ENCODE measurements at places on chromosomes 12 and 14.

- DNase-seq = no peak
These were observed at the start of gene EDDM3A for GRCh38 chr14:20745571-20746358. Gene EDDM3A, plus strand, starts transcription at chr14:20745887. Its CDS starts 1,694 bp downstream, at chr14:20747581.

DNA sequence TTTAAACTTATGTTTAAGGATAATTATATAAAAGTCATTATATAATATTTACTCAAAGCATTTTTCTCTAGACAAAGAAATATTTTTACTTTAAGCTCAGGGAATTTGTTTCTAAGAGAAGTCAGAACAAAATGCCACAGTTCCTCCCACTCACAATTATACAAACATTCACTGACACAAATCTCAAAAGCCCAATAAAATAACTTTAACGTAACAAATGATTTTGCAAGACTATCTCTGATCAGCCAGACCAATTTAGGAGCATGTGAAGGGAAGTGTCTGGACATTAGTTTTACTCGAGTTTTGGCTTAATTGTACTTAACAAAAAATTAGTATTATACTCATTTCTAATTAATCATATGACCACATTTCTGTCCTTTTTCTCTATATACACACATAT is 41.2 kb downstream of the COCH start:
- peak; percentile 59 for DNase-seq

GRCh38 chr12:99695050-99695449 is 47.5 kb downstream of the GARIN6 start:
- DNase-seq = no peak

- DNase-seq = peak; percentile 83
These were observed 74.3 kb downstream of the ANO6 start for GRCh38 chr12:45290216-45290605.

DNA sequence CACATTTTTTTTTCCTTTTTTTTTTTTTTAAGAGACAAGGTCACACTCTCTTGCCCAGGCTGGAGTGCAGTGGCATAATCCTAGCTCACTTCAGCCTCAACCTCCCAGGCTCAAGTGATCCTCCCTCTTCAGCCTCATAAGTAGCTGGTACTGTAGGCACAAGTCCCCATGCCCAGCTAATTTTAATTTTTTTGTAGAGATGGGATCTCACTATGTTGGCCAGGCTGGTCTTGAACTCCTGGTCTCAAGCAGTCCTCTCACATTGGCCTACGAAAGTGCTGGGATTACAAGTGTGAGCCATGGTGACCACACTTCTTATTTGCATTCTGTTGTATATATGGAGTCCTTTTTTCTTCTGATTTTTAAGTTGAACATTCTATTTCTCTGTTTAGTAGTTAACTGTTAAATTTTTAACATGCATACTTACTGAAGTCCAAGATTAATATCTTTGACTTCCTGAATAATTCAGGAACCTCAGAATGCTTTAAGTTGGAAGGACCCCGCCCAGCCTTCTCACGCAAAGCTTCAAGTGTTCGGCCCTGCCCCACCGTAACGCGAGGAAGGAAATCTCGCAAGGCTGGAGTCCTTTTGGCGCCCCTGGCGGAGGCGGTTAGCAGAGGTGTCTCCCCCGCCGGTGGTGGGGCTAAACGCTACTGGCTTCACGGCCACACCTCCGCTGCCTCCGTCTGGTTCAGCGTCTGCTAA is 21.6 kb downstream of the SPATS2 start:
- DNase-seq = no peak

DNA sequence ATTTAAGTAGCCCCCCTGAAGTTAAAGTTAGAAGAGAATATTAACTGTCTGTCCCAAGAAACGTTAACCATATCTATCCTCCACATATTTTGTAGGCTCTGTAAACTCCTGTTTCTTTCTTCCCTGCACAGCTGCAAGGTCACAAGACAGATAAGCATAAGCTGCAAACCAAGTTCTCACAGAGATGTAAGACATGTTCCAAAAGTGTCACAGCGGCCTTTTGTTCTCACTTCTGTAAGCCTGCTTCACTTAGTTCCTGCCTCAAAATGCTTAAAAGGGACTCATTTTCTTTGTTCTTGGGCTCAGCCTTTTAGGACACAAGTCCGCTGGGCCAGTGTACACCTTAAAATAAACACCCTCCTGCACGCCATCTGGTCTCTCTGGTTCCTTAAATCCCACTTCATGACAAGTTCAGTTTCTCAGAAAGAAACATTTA is 3.2 kb downstream of the RNASE1 start:
- no peak for DNase-seq

GRCh38 chr12:128872303-128872702 is 19.0 kb downstream of the GLT1D1 start:
- DNase-seq = no peak

DNA sequence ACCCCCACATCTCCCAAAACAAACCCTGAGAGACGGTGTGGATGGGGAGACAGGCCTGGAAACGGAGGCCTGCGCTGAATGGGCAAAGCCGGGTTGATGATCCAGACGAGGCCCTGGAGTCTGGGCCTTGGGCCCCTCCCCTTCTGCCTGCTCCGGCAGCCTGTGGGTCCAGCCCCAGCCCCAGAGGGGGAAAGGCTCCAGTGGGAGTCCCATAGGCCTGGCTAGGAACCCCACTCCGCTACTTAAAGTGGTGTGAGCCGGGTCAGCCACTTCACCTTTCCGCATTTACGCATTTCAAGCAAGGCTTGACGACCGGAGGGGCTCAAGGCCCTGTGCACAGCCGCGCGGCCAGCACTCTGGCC is 695 bp upstream of the TNFAIP2 start:
- DNase-seq = no peak

DNA sequence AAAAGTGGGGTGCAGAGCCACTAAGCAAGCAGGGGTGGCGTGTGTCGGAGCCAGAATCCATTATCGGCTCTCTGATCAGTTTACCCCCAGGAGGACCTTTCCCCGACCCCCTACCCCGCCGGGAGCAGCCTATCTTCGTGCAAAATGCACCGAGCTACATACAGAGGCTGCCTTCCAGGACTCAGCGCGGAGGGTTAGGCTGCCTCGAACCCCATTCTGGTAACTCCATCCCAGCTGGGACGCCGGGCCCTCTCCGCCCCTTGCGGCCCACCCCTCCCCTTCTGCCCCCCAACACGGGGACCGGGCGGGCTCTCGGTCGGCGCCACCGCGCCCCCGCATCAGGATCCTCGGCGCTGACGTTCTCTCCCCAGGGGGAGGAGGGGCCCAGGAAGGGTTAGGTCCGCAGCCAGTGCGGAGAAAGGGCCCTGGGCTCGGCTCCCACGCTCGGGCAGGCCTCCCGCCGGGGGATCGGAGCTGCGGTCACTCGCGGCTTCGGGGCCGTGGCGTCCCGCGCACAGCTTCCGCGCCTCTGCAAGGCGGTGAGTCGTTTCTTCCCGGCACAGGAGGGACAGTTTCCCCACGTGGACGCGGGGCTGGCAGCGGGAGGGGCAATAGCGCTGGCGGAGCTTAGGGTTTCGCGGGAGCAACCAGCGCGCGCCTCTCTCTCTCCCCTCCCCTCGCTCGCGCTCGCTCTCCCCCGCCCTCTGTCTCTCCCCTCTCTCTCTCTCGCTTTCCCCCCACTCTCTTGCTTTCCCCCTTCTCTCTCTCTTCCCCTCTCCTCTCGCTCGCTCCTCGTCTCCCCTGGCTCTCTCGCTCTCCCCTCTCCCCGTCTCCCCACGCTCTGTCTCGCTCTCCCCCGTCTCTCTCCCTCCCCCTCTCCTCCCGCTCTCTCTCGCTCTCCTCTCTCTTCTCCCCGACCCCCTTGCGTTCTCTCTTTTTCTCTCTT is 12.5 kb upstream of the MAP3K9 start:
- DNase-seq = peak; percentile 83

- DNase-seq = no peak
These were observed 3.1 kb upstream of the MDM2 start for GRCh38 chr12:68804657-68805591.

- no peak for DNase-seq
These were observed 294.6 kb downstream of the SNAPC1 start for GRCh38 chr14:62056789-62057188.

DNA sequence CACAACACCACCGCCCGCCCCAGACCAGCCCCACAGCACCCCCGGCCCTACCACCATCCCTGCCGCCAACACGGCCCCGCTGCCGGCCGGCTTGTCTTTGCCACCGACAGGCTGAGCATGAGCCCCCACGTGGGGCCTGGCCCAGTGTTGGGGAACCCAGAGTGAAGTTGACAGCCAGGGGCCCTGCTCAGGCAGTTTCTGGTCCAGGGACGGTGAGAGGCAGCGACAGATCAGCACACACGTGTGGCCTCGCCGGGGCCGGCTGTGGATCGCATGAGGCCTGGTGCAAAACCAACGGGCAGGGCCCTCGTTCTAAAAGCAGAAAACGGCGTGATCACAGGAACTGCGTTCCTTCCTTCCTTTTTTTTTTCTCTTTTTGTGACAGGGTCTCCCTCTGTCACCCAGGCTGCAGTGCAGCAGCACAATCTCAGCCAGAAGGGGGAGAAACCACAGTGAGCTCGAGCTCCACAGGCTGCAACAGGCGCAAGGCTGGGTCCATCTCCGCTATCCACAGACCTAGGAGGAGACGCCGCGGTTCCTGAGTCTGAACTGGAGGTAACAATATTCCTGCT is 50.5 kb upstream of the FBRSL1 start:
- no peak for DNase-seq

- DNase-seq = no peak
These were observed 20.2 kb upstream of the MLEC start for GRCh38 chr12:120666571-120667390.

DNA sequence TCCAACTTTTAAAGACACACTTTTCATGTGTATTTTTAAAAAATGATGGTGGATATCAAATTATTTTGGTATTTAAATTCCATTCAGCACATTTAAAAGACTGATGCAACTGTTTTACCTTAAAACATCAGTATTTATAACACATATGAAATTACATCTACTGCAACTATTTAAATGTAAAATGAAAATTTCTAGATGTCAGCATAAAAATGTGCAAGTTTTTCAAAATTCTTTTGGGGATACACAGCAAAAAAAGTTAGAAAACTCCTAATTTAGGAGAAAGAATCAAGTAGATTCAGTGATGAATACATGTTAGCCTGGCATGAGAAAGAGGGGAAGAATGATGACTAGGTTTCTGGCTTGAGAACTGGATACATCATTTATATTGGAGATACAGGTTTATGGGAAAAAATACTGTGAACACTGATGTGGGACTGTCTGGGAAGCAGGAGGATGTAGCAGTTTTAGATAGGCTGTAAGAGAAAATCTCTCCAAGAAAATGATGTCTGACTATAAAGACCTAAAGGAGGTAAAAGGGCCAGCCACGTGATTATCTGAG is 9.2 kb downstream of the SOS2 start:
- DNase-seq = no peak

DNA sequence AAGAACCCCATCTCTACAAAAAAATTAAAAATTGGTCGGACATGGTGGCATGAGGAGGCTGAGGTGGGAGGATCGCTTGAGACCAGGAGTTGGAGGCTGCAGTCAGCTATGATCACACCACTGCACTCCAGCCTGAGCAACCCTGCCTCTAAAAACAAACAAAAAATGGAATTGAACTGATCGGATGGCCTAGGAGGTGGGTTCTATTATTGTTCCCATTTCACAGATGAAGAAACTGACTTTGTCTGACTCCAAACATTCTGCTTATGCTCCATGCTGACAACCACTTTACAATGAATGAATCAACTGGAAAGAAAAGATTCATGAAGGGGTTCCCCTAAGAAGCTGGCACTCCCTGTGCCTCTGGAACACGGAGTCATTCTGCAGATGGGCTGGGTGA is 47.3 kb downstream of the TRPV4 start:
- no peak for DNase-seq

GRCh38 chr14:36655963-36656686 is 5.5 kb upstream of the PAX9 start:
- peak; percentile 92 for DNase-seq

- DNase-seq = no peak
These were observed 3.1 kb upstream of the BRF1 start for GRCh38 chr14:105303949-105304348.

DNA sequence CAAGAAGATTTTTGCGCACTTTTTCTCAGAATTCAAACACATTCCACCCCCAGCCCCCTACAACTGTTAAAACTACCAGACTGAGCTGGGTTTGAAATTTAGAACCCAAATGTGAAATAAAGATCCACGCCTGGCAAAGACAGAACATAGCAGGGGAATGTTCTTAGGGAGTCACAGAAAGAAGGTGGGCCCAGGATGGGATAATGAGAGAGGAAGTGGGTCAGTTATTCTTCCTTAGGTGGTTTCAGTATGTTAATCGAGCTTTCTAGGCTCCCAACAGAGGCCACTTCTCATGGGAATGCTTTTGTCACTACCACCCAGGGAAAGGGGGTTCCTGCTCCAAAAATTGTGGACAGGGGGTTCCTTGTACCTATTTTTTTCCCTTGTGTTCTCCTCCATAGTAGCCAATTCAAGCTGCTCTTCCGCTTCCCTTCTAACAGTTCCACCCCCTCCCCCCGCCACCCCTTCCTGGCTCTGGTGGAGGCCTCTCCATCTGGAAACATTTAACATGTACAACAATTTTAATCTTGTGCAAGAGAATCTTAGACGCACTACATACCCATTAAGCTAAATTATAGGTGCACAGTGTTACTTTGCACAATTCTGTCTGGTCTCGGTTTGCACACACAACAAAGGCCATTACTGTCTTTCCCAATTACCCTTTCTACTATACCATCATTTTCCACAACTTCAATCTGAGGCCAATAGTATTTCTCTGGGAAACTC is 218.1 kb downstream of the MON2 start:
- peak; percentile 73 for DNase-seq

DNA sequence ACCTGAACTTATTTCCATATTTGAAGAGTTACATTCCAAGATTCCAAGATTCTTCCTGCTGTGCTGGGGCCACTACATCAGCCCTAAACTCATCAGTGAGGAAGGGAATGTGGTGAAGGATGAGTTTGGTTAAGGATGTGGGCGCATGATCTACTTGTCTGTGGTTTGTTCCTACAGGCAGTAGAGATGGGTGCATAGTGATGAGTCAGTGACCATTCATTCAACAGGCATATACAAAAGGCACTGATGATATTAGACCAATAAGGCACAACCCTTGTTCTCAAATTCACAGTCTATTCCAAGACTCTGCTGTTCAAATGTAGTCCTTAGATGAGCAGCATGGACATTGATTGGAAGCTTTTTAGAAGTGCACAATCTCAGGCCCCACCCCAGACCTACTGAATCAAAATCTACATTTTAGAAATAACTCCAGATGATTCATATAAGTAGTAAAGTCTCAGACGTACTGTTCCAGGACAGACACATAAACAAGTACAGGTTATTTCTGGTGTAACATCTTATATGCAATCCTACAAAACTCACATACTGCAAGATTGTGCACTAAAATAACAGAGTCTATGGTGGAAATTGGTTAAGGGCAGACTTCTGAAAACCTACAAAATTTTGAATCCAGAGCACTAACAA is 47.7 kb upstream of the MAP3K9 start:
- DNase-seq = peak; percentile 45

- DNase-seq = no peak
These were observed 44.9 kb downstream of the IL31 start for GRCh38 chr12:122129131-122129530.

DNA sequence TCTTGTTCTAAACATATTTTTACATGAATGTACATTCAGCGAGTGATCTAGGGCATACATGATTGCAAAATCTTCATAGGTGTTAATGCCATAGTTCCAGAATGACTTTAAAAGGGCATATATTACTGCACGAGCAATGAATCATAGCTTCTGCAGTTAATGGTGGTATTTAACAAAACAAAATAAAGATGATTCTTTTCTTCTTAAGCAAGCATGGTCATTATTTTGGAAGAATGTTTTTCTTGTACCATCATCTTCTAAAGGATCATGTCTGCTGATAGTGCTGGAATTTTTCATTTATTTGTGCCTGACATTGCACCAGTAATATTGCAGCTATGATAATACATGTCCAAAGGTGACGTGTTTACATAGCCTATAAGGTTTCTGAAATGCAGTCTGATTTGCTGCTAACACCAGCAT is 388.6 kb downstream of the CCDC91 start:
- peak; percentile 18 for DNase-seq

- no peak for DNase-seq
These were observed 55.4 kb downstream of the KCNJ8 start for GRCh38 chr12:21718944-21719650.

Measured in adipocyte (in vitro differentiated cells).